ENCODE measurements at places on chromosomes 7 and 10.

DNA sequence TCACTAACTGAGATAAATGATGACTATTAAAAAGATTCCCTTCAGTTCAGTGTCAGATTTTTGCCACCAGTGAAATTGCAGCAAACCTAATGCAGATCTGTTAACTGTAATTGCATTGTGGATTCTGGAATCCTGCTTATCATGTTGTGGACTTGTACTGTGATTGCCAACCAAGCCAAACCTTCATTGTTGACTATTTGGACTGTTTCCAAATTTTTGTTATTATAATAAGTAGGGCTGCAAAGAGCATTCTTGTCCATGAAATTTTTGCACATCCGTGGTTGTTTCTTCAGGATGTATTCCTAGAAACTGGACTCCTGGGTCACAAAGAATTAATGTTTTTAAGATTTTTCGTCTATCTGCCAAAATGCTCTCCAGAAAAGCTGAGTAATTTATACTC, 281.6 kb upstream of the ZMIZ1 start:
- no peak for DNase-seq

- DNase-seq: no peak
Measured at GRCh38 chr7:122944682-122945303, 50.7 kb downstream of the TAS2R16 start.

- no peak for DNase-seq
Measured at GRCh38 chr10:131775833-131776232, 125.0 kb upstream of the PPP2R2D start.

- DNase-seq: no peak
Measured at GRCh38 chr7:140609646-140610045, 31.0 kb downstream of the DENND2A start.

GRCh38 chr7:70856901-70857630, 274.9 kb upstream of the GALNT17 start:
- peak; percentile 32 for DNase-seq

DNA sequence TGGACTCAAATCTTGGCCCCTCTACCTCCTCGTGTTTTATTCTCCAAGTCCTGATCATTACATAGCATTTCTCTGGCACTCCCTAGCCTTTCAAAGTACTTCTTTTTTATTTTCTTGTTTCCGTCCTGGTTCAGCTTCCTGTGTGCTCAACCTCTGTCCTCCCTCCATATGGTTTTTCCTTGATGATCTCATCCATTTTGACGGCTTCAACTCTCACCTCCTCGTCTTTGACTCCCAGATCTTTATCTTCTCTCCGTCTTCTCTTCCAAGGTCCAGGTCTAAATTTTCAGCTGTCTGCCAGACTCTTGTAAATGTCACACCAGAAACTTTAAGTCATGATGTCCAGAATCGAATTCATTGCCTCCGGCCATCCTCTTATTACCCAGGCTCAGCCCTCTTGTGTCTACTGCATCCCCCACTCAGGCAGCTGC, 23.3 kb upstream of the GFRA1 start:
- DNase-seq: no peak

DNA sequence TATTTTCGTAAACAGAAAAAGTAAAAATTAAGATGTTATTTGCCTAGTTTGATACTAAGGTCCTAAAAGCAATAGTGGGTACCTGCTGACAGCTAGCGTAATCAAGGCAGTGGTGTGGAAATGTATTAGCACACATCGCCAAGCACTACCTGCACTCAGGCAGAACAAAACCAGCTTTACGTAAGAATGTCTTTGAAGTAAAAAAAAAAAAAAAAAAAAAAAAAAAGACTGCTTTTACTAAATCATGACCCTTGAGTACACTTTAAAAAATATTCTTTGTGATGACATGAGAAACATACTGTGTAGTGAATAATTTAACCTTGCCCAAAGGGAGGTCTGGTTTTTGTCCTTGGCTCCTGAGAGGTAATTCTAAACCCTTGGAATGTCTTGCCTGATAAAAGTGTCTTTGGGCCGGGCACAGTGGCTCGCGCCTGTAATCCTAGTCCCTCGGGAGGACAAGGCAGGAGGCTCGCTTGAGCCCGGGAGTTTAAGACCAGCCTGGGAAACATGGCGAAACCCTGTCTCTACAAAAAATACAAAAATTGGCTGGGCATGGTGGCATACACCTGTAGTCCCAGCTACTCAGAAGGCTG, 12.7 kb downstream of the XRCC2 start:
- DNase-seq: no peak

DNA sequence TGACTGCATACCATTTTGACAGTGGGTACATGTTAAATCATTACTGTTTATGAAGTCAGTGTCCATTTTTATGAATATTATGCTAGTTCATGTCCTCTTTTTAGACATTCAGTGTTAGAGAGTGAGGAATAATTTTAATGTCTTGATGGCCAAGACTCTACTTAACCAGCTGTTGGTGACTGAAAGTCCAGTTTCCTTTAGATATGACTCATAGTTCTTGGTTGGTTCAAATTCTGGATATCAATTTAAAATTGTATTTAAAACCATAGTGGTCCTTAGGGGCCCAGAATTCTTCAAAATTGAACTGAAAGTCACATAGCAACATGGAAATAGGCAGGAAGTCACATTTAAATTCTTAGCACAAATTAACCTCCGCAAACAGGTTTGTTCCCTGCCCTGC, 196.5 kb upstream of the PRPS1L1 start:
- DNase-seq: no peak

DNA sequence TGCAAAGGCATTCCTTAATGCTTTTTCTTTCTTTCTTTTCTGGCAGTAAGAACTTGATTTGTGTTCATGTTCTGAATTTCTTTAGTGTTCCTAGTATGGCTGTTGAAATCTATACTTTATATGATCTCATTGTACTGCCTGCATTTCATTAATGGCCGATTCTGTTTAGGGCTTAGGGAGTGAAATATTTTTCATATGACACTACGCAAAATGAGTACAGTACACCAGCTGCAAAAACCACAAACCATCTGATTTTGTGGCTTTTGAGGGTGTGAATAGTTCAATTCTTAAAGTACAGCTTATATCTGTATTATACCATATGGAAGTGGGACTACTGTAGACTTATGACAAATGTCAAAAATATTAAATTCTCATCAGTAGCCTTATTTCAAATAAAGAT, 69.1 kb upstream of the FOXP2 start:
- no peak for DNase-seq

GRCh38 chr7:88020953-88021665, 87.1 kb downstream of the ADAM22 start:
- no peak for DNase-seq

DNA sequence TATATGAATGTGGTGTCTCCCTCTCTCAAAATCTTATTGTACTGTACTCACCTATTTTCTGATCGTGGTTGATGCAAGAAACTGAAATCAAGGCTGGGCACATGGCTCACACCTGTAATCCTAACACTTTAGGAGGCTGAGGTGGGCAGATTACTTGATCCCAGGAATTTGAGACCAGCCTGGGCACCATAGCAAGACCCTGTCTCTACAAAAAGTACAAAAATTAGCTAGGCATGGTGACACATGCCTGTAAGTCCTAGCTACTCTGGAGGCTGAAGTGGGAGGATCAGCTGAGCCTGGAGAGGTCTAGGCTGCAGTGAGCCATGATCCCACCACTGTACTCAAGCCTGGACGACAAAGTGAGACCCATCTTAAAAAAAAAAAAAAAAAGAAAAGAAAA, 16.0 kb downstream of the MMRN2 start:
- no peak for DNase-seq

DNA sequence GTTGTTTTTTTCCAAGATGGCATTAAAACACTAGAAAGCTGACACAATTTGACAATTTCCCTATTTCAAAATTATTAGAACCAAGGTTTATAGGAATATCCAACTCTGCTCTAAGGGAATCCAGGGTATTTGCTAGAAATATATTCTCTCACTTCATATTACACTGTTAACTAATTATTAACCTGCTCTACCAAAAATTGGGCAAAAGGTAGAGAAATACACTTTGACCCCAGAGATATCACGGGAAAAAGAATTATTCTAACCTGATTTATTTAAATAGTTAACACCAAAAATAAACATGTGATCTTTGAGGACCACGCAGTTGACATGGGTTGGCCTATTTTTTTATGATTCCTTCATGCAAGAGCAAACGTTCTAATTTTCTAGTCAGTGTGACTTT, 21.6 kb upstream of the FAM13C start:
- DNase-seq: no peak

- DNase-seq: no peak
Measured at GRCh38 chr10:117477211-117477947, 65.2 kb upstream of the EMX2 start.

DNA sequence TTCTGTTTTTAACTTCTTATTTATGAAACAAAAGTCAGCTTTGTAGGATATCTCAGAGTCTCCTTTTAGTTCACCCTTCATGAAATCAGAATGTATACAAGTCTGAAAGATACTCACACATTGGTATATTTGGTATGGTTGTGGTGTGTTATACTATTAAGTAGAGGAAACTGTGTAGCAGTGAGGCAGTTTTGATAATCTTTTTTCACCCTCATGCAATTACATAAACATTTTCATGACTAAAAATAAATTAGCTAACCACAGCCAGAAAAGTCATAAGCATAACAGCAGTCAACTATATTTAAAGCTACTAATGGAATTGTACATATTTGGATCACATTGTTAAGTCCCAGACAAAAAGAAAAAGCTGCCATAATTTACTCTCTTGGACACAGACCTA, 62.1 kb downstream of the FAM185A start:
- no peak for DNase-seq

GRCh38 chr7:108002726-108003598, at the start of gene LAMB1:
TSS of gene LAMB1 (minus strand) at chr7:108003161. CDS start at chr7:108002885, 276 bp downstream.
- DNase-seq: no peak

- DNase-seq: no peak
Measured at GRCh38 chr10:26859241-26860101, 1.3 kb downstream of the ABI1 start.

DNA sequence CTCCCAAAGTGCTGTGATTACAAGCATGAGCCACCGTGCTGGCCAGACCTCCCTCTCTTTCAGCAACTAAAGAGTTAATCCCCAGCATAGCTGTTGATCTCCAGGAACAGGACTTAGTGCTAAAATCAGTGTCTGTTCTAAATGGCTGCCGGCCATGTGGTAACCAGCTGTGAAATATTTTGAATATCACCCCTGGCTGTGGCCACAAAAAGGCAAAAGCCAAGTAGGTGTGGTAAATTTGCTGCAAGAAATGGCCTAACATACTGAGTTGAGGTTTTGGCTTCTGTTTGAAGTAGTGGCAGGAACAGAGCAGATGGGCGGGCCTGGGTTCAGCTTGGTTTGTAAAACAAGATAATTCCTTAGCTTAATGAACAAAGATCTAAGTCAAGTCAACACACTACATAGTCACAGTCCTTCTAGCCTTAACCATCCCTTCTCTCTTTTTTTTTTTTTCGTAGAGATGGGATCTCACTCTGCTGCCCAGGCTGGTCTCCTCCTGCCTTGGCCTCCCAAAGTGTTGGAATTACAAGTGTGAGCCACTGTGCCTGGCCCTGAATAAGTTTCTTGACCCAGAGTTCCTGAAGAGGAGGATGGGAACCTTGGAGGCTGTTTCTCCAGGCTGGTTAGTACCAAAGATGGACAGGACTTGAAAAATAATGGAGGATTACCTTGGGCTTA, 22.7 kb upstream of the AGFG2 start:
- DNase-seq: no peak

DNA sequence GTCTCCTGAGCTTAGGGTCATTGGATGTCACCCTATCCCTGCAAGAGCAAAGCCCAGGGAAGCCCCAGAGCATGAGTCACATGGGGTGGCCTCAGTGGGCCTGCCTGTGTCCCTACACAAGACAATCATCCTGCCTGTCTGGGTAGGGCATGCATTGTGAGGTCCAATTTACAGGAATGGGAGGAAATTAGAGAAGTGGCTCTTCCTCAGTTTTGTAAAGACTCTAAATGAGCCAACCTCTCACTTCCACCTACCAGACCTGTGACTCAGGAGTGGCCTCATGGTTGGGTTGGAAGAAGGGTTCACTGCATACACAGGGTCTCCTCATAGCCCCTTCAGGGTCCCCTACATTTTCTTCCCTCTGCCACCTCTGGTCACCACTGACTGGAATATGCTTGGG, 43.6 kb upstream of the SMNDC1 start:
- DNase-seq: no peak
